ENCODE measurements at places on chromosomes 12 and 14. TPM values are rescaled to one million over a fixed set of nuclear protein-coding genes. Genes with fewer than 3 reads are reported as not detected.
A peak's percentile ranks its signal among the peaks of the same experiment; 100 is the strongest.

DNA sequence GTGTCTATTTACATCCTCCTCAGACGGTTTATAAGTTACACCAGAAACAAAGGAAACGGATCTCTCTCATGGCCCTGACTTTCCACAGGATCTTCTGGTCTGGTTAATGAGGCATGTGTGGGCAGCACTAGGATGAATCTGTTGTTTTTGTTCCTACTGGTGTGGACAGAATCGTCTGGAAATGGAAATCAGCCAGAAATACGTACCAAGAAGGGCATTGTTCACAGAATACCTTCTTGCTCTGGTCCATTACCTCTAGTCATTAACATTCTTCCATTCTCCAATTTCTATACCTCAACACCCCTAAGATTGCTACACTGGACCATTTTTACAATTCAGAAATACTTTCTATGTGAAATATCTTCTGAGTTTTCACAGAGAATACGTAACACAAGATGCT, 86.0 kb downstream of the TPH2 start:
- DNase-seq: no peak

DNA sequence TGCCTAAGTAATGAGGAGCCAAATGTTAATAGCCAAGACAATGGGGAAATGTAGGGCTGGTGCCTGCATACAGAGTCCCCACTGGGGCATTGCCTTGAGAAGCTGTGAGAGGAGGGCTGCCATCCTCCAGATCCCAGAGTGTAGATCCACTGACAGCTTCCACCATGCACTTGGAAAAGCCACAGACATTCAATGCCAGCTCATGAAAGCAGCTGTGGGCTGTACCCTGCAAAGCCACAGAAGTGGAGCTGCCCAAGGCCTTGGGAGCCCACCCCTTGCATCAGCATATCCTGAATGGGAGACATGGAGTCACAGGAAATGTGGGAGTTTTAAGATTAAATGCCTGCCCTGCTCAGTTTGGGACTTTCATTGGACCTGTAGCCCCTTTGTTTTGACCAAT, 244.7 kb downstream of the BTG1 start:
- DNase-seq: no peak

GRCh38 chr14:99633141-99633540, 11.8 kb upstream of the HHIPL1 start:
- DNase-seq: no peak

DNA sequence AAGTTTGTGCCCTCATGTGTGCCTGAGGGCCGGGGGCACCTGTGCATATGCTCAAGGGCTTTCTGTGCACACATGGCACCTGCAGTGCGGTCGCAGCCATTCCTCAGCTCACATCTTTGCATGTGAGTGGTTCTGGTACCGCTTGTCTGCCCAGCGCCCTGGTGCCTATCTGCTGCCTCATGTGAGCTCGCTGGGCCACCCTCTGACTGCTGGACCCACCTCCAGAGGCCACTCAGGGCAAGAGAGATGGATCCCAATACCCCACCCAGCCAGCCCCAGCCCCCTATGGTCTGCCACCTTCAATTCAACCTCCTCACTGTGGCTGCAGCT, 5.4 kb upstream of the AMN start:
- DNase-seq: no peak

GRCh38 chr12:104680070-104680469, 223.3 kb downstream of the CHST11 start:
- peak; percentile 29 for DNase-seq

GRCh38 chr14:100849115-100849781, 23.3 kb downstream of the MEG3 start:
- no peak for DNase-seq

DNA sequence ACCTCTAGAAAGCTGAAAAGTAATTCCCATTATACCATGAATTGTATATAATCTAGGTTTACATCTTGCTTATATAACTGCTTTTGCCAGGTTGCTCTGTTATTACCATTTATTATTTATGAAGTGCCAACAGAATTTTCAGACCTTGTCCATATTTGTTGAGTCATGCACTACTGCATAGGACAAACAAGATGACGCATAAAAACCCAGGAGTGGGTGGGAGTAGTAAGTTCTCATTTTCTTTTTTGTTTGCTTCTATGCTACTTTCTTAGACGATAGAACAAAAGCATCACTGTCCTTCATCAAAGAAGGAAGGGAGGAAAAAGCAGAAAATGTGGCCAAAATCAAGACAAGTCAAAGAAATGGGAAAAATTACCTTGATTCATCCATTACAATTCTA, 119.0 kb upstream of the RASSF8 start:
- DNase-seq: no peak

- no peak for DNase-seq
These were observed 150.8 kb downstream of the HELB start for GRCh38 chr12:66453120-66453519.

- peak; percentile 68 for DNase-seq
These were observed 10.5 kb downstream of the NTF3 start for GRCh38 chr12:5442251-5443006.

DNA sequence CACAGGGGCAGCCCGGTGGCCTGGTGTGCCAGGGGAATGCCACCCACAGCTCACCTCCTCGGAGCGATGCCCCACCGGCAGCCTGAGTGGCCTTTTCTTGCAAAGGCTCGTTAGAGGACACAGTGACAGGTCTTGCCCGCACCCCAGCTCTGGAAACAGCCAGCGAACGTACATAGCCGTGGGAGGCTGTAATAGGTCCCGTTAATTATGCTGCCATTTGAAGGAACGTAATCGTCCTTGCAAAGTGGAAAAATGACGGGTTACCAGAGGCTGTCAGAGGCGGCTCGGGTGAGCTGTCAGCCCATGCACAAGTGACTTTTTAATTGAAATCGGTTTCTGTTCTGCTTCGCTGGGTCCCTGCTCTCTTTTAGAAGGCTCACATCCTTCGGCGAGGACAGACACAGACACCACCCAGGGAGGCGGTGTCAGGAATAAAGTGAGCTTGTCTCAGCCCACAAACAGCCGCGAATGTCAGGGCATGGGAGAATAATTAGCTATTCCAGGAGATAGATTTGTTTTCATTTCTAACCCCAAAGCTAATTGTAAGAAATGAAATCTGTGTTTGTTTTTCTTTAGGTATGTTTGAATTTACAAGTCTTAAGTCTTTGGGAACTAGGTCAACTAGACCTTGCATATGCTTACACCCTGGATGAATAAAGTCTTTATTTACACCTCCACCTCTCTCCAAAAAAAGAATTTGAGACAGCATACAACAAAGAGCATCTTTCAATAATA, 77.2 kb upstream of the RFLNA start:
- DNase-seq: no peak

Gene IFNG-AS1
- not detected for total RNA-seq

Gene GPRC5D
- not detected for total RNA-seq

Gene SLC10A1
- not detected for total RNA-seq

Gene GALNT6
- total RNA-seq: 6.1 TPM

DNA sequence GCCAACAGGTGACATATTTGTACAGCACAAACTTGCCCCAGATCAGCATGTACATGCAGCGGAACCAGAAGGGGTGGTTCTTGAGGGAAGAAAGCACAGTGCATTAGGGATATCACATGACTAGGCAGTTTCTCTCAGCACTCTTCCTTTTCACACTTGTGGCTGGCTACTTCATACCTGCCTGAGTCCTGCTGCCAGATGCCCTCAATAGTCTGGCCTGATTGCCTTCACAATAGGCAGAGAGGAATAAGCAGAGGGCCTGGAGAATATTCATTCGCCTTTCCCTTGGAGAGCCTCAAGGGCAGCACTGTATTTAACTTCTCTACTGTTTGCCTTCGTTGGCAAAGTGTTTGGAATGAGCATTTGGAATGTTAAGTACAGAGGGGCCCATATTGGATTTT, 7.9 kb downstream of the EMG1 start:
- DNase-seq: no peak

GRCh38 chr12:51751661-51752060, 96.9 kb downstream of the FIGNL2 start:
- DNase-seq: no peak

Gene KLHL33
- total RNA-seq: not detected

Gene ALX1
- total RNA-seq: not detected

Gene CLIP1
- 23.3 TPM for total RNA-seq

GRCh38 chr12:26027401-26027800, 68.9 kb downstream of the RASSF8 start:
- DNase-seq: no peak

DNA sequence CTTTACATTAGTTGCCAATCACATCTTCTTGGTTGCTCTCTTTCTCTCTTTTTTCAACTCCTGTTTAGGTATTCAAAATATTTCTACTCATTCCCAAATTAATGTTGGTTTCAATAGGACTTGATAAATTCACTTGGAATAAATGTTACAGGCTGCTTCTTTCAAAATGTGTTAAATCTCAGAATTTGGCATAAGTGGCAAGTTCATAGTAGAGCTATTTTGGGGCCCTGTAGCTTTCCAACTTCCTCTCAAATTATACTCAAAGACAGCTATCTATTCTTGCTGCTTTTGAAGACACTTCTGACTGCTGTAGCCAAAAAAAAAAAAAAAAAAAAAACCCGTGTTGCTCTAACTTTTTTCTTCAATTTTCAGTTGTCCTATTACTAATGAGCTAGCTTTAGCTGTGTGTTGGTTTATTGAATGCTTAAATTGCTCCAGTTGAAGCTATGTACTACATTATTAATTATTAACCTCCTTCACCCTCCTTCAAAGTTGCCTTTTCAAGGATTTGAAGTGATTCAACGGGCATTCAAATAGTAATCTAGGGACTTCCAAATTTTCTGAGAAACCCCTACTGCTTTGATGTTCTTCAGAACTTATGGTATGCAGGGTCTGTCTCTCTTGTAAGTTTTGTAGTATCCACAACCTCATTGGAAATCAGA, 554.6 kb upstream of the FLRT2 start:
- DNase-seq: no peak

DNA sequence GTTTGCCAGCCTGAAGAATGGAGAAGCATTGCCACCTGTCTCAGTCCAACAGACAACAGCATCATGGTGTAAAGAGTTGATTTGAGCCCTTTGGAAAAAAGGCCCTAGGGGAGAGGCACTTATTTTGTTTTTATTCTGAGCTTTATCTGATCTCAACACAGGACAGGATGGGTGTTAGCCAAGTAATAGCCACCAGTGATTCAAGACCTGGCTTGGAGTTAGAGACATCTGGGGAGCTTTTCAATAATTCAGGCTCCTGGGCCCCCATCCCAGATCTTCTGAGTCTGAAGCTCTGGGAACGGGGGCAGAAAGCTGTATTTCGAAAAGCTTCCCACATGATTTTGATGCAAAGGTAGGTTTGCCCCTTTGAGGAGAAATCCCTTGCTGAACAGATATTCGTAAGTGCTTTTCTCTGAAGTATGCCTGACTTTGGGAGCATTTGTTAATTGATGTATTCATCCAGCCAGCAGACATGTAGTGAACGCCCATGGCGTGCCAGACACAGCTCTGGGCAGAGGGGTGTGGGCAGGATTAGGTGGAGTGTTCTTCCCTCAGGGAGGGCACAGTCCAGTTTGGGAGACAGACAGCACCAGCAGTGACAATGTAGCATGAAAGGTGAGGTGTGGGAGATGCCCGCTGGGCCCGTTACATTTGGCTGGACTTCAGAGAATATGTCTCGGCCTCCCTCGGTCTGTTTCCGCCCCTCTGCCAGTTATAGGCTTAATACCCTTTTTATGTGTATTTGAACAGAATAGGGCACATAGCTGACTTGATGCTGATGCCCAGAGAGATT, 72.5 kb downstream of the TSPAN9 start:
- no peak for DNase-seq

Gene LRRC10
- total RNA-seq: not detected

- no peak for DNase-seq
These were observed 14.0 kb upstream of the KCNH3 start for GRCh38 chr12:49524660-49525324.

- no peak for DNase-seq
These were observed 97.1 kb downstream of the BCL2L14 start for GRCh38 chr12:12167847-12168246.

DNA sequence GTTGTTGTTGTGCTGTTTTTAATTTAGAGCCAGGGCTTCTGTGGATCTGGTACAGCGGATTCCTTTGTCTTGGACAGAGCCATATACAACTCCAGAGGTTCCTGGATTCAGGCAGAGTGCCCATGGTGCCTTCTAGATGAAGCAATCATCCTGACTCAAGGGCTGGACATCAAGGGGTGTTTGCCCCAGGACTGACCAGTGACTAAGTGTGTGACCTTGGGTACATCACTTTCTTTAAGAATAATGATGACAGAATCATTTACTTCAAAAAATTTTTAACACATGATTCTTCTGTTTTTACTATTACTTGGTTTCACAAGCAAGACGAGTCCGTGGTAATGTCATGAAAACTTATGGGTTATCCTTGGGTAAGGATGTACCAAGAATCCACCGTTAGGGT, 397.3 kb downstream of the ZFP36L1 start:
- no peak for DNase-seq

Gene LRFN5
- total RNA-seq: not detected
